GM19239 (cell line): ENCODE measurements at places on chromosomes 2 and 18.

- peak; percentile 50 for DNase-seq
Observed at GRCh38 chr18:24514439-24514838, 54.0 kb downstream of the HRH4 start.

DNA sequence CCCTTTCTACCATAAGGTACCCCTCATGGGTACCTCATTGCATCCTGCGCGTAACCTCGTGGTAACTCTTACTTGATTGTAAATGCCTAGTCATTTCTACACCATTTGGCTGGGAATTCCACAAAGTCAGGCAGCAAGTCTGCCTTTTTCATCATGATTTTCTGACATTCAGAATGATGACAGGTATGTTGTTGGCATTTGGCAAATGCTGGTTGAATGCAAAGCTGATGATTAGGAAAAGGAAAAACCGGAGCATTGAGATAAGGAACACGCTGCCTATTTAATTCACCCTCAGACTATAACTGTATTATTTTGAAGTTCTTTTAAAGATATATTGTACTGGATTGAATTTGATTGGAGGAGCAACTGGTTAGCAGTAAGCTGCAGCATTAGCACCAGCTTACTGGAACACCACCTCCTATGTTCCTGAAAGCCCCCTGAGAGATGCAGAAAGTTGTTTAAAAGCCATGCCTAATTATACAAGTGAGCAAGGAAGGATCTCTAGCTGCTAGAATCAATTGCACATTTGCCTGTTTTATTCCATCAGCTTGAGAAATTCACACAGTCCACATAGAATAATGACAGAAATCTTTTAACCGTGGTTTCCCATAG is 520.1 kb downstream of the LRP1B start:
- no peak for DNase-seq

- DNase-seq: no peak
Observed at GRCh38 chr2:105437708-105438103, 38.9 kb upstream of the FHL2 start.

- DNase-seq: no peak
Observed at GRCh38 chr2:1738646-1739302, 5.5 kb downstream of the PXDN start.

- DNase-seq: no peak
Observed at GRCh38 chr2:137870682-137871081, 93.6 kb upstream of the HNMT start.

DNA sequence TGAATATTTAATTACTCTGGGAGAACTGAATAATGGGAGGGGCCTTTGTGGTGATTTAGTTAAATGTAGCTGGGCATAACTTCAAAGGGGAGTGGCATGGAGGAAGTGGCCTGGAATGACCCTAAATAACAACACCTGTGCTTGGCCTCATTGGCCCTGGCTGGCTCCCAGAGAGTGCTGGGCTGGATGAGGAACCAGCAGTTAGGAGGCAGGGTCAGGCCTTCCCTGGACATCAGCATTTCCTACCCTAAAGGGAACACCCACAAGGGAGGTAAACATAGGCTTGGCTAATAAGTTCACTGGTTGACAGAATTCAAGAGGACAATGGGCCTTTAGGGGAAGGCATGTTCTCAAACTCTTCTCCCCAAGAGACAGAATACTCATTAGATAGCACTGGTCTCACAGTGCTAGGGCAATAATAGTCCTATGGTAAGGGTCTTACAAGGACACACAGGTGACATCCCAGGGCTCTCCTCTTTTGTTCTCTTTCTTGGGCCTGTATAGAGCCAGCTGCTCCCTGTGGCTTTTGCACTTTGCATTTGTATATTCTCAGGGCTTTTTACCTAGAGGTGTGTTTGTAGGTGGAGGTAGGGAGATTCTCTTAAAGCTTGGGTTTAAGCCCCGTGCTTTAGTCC is 106.8 kb downstream of the ZNF519 start:
- DNase-seq: no peak

DNA sequence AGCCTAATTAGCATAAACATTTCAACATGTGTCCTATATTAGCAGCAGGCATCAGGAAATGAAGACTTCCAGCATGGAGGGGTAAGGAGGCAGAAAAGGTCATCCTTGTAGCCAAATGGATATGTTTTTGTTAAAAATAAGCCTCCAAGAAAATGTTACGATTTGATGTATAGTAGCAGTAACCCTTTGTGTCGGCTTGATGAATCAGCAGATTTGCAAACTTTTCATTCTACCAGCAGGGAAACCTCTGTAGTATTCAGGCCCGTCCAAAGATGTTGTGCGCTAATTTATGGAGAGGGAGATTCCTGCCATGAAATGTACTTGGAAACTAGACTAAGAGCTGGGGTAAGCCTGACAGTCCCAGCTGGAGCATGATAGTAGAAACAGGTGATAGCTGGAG is 780.8 kb upstream of the KLHL29 start:
- no peak for DNase-seq
